ENCODE measurements at places on chromosomes 7 and 10.

DNA sequence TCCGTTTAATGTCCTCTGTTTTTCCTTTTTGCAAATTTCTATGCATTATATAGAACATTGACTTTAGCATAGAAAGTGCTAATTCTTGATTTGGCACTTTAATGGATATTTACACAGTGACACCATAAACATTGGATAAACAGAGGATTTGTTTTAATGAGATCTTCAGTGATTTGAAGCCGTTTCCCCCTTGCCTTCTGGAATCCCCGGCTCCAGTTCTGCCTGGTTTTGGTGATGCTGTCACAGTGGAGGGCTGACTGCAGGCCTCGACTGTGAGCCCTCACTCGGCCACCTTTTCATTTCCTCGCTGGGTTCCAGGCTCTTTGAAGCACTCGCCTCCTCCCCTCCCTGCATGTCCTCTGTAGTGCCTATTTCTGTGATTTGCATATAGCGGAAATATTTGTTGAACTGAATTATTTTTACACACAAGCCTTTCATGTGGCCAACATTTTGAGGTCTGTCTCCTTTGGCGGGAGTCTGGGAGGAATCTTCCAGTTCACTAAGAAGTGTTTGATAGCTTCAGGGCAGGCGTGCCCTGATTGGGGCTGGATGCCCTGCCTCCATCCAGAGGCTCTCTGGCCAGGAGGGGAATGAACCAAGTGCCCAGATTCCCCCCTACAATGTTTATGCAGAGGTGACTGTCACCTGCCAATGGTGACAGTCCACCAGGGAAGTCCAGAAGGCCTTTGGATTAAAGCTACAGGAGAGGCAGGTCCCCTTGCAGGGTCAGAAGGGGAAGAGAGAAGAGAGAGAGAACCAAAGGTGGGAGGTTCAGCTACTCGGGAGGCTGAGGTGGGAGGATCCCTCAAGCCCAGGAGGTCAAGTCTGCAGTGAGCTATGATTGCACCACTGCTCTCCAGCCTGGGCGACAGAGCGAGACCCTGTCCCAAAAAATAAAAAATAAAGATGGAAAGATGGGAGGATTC lies 67.5 kb downstream of the CUX1 start:
- DNase-seq, result no peak

DNA sequence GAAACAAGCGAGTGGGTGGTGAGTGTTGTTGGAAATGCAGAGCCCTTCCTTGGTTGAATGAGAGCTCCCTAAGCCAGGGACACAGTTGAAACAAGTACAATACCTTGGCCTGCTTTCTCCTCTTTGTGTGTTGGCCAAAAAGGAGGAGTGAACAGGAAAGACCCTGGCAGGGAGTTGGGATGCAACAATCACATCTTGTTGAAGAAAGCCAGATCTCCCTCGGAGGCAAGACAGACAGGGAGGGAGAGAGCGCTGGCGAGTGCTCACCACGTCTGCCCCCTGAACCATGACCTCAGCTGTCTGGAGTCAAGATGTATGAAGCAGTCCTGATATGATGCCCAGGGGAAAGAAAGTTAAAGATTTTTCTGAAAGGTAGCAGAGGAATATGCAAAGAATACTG lies 66.8 kb downstream of the ADAM12 start:
- DNase-seq, result no peak

DNA sequence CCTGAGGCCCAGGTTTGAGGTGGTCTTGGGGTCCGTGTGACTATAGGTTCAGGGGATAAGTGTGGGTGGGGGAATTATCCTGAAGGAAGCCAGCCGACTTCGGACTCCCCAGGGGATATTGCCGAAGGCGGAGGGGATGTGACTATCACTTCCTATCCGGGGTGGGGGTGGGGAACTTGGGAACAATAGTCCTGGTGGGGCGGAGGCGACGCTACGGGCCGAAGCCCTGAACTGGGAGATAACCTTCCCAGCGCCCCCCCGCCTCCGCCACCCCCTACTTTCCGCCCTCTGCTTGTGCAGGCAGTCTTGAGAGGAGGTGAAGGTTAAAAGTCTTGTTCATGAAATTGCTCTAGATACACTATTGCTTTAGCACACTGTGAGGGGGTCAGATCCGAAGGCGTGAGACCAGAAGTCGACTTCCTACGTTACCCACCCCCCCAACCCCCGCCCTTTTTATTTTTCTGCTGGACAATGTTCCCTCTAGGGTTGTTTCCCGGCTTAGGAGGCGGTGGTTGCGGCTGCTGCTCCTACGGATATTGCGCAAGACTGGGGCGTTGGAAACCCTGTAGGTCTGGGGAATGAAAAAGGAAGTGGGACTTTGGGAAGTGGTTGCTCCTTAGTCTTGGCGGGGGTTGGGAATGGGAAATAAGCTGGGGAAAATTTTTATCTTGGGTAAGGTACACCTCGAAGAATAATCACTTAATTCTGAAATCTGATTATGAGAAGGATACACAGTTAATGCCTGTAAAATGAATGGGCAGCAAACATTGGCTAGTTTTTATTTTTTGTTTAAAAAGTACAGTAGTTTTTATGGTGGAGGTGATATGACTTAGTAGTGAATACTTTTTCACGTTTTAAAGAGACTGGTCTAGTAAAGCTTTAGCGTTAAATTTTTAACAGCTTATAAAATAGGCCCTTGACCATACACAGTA lies 1.5 kb downstream of the PTPN12 start:
- peak; percentile 61 for DNase-seq

DNA sequence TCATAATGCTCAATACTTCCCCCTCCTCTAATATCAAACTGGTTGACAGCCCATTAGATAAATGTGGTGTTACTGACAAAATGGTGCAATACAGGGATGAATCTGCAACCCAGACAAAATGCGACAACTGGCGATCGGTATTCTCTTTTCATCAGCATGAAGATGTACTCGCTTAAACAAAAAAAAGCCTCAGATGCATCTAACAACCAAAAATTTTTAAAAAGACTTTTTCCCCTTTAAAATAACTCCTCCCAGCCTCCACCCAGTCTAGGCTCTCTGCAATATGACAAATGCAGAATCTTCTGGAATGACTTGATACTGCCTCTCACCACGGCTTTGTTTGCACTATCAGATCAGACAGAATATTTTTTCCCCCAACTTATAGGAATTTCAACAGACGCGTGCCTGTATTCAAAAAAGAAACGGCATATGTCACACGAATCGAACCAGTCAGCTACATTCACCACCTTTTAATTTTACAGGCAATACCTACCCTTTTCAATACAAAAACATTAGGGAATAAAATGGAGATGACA lies 1.2 kb downstream of the YWHAG start:
- no peak for DNase-seq

- DNase-seq, result no peak
These were observed 239.7 kb downstream of the FANK1 start for GRCh38 chr10:126135941-126136595.

DNA sequence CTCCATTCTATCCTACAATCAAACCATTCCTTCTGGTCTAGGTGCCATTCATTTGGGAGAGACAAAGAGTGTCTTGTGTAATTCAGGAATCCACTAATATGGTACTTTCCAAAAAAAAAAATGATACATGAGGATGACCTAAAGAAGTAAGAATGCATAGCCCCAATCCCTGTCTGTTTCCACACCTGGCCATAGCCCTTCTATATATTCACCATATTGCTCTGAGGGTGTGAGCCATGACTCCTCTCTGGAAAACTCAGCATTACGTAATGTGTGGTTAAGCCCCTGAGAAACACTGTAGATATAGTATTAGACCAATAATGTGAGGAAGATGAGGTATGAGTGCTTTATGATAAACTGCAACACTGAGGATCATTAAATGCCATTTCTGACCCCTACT lies 592.7 kb downstream of the INHBA start:
- DNase-seq, result no peak

DNA sequence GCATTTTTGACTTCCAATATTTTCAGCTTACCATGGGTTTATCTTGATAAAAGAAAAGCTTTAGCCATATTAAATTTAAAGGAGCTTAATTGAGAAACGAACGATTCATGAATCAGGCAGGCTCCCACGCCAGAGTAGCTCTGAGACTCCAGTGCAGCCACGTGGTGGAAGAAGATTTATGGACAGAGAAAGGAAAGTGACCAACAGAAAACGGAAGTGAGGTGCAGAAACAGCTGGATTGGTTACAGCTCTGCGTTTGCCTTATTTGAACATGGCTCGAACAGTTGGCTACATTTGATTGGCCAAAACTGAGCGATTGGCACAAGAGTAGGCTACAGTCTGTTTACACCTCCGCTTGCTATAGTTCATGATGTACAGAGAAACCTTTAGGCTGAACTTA lies 395.4 kb downstream of the GATA3 start:
- no peak for DNase-seq

DNA sequence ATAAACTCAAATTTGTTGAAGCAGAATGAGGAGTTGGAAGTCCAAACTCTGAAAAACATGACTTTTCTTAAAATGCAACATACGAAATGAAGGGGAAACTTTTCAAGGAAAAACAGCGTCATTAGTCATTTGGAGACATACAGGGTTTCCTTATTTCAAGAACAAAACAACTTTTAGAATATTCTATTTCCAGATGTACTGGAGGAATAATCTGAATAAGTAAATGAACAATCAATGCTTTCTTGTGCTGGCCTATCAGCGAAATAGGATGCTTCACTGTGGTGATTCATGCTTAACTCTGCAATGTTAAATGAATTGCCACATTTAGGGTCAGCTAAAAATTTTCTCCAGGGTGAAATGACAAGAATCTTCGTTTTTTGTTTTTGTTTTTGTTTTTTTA lies 114.3 kb downstream of the SEMA3C start:
- DNase-seq, result no peak

DNA sequence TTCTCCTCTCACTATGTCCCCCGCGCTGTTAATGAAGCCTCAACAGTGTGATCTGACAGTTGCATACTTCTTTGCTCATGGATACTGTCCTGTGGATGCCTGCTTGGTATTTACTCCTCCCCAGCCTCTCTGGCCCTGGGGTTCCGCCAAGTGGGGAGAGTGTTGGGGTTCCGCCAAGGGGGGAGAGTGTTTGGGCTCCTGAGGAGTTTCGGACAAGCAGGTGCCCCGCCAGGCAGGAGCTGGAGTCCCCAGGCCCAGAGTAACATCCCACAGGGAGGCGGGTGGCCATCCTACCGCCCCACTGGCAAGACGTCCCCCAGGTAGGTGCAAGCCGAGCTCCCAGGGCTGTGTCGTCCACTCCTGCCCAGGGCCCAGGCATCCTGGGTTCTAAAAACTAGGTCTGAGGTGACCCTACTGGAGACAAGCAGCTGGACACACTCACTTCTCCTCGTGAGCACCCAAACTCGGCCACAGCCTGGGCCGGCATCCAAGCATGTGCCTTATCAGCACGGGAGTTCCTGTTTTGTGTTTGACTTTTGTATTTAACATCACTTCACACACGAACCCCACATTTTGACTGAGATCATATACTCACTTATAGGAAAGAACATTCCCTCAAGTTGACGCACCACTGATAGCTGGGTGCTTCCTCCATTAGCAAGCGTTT lies 34.2 kb downstream of the CAMK2B start:
- DNase-seq, result no peak

DNA sequence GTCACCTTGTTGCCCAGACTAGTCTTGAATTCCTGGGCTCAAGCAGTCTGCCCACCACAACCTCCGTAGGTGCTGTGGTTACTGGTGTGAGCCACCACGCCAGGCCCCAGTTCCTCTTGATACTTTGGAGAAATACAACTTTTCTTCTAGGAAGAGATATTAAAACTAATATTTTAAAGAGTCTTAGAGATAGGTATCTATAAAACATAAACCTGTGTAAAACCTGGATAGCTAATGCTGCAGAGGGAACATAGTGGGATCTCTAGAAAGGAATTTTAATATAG lies 4.8 kb upstream of the GDI2 start:
- no peak for DNase-seq

GRCh38 chr10:43160046-43160920 lies 22.0 kb downstream of the CSGALNACT2 start:
- no peak for DNase-seq

DNA sequence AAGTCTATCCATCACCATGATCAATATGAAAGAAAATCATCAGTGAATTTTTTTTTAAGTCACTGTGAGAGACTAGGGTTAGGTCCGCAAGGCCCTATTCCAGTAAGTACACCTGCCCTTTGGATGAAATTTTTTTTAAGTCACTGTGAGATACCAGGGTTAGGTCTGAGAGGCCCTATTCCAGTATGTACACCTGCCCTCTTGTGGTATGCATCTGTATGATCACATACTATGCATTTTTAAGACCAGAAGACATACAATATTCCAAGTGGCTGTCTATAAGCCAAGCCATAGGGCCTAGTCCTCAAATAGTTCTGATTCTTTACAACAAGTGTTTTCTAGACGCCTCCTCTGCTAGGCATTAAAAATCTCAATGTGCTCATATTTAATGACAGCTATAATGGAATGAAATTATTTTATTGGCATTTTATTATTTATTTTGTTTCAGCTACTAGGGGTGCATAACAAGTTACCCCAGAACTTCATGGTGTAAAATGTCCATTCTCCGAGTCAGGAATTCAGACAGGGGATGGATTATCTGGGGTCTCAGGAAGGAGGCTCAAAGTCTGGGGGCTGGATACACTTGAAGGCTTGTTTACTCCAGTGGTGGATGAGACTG lies 53.1 kb downstream of the TEX36 start:
- no peak for DNase-seq

- DNase-seq, result no peak
These were observed 204.6 kb downstream of the IMMP2L start for GRCh38 chr7:111357691-111358090.

DNA sequence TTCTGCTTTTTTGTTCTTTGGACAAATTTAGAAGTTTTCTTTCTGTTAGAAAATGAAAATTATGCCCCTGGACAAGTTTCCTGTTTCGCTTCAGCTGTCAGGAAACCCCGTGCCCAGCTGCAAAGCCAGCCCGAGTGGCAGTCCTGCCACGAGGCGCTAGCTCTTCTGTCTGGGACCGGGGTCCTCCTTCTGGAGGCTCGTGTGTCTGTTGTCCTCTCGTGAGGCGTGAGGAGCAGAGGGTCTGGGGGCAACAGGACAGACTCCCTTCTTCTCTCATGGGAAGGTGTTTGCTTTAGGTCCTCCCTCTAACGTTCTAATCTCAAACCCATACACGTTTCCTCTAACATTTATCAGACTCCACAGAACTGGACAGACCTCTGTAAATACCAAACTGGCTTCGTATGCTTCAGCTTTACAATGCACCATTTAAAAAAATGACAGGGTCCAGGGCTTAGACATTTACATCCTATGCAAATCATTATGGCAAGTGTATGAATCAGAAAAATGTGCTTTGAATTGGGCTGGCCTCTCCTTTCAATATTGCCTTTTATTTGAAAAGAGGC lies 184.5 kb upstream of the SHH start:
- DNase-seq, result no peak

DNA sequence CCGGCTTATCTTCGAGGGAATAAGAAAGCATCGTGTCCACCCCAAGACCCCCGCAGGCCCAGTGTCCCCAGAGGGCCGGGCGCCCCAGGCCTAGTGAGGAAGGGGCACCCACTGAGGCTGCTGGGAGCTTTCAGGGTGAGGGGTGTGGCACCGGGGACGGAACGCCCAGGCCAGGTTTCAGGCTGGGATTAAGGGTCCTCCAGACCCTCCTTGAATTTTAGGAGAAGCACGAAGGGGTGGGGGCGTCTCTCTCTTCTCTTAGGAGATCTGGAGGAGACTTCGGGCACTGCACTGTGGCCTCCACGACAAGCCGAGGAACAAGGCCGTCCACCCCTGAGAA lies 96.8 kb downstream of the PDGFA start:
- DNase-seq, result no peak

- DNase-seq, result no peak
These were observed 181.4 kb downstream of the SUGCT start for GRCh38 chr7:40316176-40316575.

- DNase-seq, result no peak
These were observed 252.2 kb downstream of the WDR37 start for GRCh38 chr10:1308173-1308961.

GRCh38 chr7:1537535-1538412 lies 7.3 kb downstream of the MAFK start:
- peak; percentile 78 for DNase-seq

- DNase-seq, result no peak
These were observed 44.7 kb upstream of the AQP1 start for GRCh38 chr7:30866939-30867338.
